SJSA1 (cell line): ENCODE measurements at places on chromosomes 2 and 18. TPM values are rescaled to one million over a fixed set of nuclear protein-coding genes. Genes with fewer than 3 reads are reported as not detected.

- H3K36me3 ChIP-seq: no peaks in the 10 kb centered on the region
- DNase-seq: no peak
- no peaks in the 10 kb centered on the region for H3K4me1 ChIP-seq
- no peak overlapping the region for H3K27ac ChIP-seq
These were observed 185.1 kb upstream of the LHCGR start for GRCh38 chr2:48940606-48941005.

DNA sequence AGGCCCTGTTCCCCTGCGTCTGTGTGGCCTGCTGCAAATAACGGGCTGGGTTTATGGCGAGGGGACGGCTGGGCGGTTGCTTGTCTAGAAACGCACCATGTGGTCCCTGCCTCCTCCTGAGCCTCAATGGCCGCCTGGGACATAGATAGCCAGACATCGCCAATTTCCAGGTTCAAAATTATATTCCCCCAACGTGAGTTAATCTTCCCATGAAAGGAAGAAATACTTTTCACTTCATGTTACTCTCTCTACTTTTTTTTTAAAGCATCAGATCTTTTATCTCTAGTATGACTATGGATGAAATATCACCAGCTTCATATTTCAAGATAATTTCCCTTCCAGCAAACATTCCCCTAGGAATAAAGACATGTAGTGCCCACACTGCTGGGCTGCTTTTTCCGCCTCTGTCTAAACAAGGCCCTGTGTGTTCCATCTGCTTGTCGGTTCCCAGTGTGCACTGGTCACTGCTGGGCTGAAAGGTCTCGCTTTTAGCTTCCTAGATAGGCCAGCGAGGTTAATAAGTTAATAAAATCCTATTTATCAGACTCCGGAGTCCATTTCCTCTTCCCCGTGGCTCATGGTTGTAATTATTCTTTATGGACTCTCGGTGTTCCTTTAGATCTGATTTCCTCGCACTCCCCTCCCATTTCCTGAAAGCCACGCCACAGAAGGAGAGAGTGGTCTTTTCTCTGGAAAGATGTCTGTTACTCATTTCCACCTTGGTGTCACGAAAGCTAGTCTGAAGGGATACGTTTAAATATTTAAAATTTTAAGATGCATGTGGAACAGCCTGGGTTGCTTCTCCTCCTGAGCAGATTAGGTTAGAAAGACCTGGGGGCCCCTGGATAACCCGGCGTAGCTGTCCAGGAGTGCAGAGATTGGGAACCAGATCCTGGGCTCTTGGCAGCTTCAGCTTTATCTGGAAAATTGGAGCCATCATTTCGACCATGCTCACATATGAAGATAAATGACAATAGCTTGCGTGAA lies 196.6 kb upstream of the COPS8 start:
- no peaks in the 10 kb centered on the region for H3K27me3 ChIP-seq
- H3K4me1 ChIP-seq: peaks cover 24% of the 10 kb centered on the region
- no peak overlapping the region for H3K4me3 ChIP-seq
- DNase-seq: no peak

- DNase-seq: no peak
- H3K27me3 ChIP-seq: no peaks in the 10 kb centered on the region
- no peaks in the 10 kb centered on the region for H3K36me3 ChIP-seq
- H3K27ac ChIP-seq: no peak overlapping the region
- H3K4me3 ChIP-seq: no peak overlapping the region
These were observed 119.2 kb downstream of the CYP26B1 start for GRCh38 chr2:72028351-72028995.

DNA sequence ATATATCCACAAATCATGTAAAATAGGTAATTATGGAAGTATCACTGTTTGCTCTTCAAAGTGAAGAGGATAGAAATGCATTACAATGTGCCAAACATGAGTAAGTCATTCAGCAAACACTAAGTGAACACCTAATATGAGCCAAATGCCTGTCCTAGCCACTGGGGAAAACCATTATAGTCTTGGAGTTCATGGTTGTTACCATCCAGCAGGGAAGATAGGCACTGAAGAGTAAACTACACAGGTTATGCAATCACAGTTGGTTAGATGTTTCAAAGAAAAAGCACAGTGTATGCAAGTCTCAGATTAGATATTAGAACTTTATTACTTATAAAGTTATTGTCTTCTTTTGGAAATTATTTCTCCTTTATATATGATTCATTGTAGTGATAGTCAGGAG lies 3.9 kb upstream of the SERPINB2 start:
- no peaks in the 10 kb centered on the region for H3K27me3 ChIP-seq
- H3K4me3 ChIP-seq: no peak overlapping the region
- H3K4me1 ChIP-seq: peaks cover 30% of the 10 kb centered on the region
- H3K36me3 ChIP-seq: no peaks in the 10 kb centered on the region
- peak overlapping the region; percentile 92 for H3K27ac ChIP-seq

DNA sequence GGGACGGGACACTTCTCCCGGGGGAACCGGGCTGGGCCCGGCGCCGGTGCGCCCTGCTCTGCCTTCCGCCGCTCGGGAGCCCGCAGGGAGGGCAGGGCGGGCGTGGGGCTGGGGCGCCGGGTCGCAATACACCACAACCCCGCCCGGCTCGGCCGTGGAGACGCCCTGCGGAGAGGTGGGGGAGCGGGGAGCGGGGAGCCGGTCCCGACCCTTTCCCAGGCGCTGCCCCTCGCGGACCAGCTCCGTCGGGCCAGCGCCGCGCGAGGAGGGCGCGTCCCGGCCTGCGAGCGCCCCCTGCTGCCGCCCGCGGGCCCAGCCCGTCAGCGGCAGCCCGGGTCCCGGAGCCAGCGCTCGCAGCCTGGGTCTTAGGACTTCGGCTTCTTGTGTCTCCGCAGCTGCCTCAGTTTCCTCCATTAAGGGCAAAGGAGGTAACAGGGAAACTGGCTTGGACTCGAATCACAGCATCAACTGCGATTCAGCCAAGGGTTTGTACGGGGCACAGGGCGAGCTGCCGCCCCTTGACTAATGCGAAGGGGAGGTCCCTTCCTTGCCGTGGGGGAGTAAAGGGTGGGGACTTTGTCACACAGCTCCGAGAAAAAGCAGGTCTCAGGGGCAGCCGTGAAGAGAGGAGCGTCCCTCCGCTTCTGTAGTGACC lies 635 bp upstream of the ADRA2B start:
- H3K4me1 ChIP-seq: peaks cover 12% of the 10 kb centered on the region
- H3K27ac ChIP-seq: no peak overlapping the region
- DNase-seq: no peak
- peak overlapping the region; percentile 21 for H3K4me3 ChIP-seq
- peaks cover 53% of the 10 kb centered on the region for H3K27me3 ChIP-seq

GRCh38 chr18:1048032-1048431 lies 143.4 kb downstream of the ADCYAP1 start:
- no peak for DNase-seq
- no peaks in the 10 kb centered on the region for H3K27me3 ChIP-seq
- H3K4me3 ChIP-seq: no peak overlapping the region
- H3K27ac ChIP-seq: no peak overlapping the region

FAM228A gene
- not detected in 2 replicates for total RNA-seq

REG1B gene
- total RNA-seq: not detected in 2 replicates

PGAP1 gene
- 4.4 and 4.6 TPM in 2 replicates for total RNA-seq
